ENCODE measurements at places on chromosomes 16 and 17. TPM values are rescaled to one million over a fixed set of nuclear protein-coding genes. Genes with fewer than 3 reads are reported as not detected.
A peak's percentile ranks its signal among the peaks of the same experiment; 100 is the strongest.

DNA sequence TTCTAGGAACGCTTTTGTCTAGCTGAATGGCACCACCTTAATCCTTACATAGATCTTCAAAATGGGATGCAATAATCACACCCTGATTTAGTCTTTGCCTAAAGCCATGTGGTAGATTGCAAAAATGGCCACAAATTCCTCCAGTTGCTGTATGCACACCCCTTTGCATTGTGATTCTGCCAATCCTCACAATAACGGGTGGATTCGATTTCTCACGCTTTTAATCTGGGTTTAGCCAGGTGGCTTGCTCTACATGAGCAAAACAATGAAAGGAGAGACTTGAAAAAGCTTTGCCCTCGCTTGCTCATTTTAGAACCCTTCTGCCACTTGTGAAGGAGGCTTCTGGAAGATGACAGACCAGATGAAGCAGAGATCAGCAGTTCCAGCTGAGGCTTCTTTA is 50.3 kb upstream of the B4GALNT2 start:
- peaks cover 58% of the 10 kb centered on the region for H3K27me3 ChIP-seq
- H3K4me3 ChIP-seq: no peak overlapping the region
- no peaks in the 10 kb centered on the region for H3K36me3 ChIP-seq
- no peak for DNase-seq
- no peak overlapping the region for H3K27ac ChIP-seq
- H3K4me1 ChIP-seq: no peaks in the 10 kb centered on the region

GRCh38 chr16:11170201-11170600 is 85.8 kb downstream of the SOCS1 start:
- peaks cover 4% of the 10 kb centered on the region for H3K4me1 ChIP-seq
- H3K27me3 ChIP-seq: no peaks in the 10 kb centered on the region
- H3K27ac ChIP-seq: no peak overlapping the region
- DNase-seq: no peak

DNA sequence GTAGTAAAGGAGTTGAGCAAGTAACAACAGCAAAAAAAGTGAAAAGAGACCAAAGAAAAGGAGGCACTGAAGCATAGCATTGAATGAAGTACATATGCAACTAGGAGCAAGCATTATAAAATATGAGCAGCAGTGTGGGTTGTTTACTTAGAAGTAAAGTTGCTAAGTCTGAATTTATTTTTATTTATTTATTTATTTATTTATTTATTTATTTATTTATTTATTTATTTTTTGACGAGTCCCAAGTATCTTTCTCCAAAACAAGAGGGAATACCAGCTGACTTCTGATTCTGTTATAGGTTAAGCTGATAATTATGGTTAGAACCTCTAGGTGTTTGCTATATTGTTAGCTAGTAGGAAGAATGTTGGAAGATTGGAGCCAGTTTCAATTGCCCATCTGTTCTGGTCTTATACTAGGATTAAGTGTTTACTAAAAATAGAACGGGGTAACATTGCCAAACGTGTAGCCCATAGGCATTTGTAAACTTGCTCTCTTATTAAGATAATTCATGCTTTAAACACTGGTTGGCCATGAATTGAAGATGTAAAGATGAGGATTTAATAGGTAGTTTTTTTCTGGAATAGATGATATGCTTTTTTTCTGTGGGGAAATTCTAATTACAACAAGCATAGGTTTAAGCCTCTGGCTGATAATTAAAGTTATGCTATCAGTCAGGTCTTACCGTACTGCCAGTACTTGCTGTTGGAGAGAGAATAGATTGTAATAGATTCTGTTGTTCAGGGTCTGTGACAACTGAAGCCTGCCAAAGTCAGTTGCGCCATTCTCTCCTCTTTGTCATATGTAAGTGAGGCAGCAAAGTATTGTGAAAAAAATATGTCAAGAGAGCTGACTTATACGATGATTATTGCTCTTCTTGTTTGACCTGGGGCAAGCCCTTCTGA is 66.7 kb downstream of the PPM1E start:
- DNase-seq: no peak
- no peak overlapping the region for H3K4me3 ChIP-seq
- no peak overlapping the region for H3K27ac ChIP-seq
- H3K27me3 ChIP-seq: no peaks in the 10 kb centered on the region
- H3K36me3 ChIP-seq: no peaks in the 10 kb centered on the region

- H3K4me3 ChIP-seq: no peak overlapping the region
- no peaks in the 10 kb centered on the region for H3K4me1 ChIP-seq
- no peak overlapping the region for H3K27ac ChIP-seq
These were observed 2.7 kb upstream of the GJC1 start for GRCh38 chr17:44832805-44833204.

DNA sequence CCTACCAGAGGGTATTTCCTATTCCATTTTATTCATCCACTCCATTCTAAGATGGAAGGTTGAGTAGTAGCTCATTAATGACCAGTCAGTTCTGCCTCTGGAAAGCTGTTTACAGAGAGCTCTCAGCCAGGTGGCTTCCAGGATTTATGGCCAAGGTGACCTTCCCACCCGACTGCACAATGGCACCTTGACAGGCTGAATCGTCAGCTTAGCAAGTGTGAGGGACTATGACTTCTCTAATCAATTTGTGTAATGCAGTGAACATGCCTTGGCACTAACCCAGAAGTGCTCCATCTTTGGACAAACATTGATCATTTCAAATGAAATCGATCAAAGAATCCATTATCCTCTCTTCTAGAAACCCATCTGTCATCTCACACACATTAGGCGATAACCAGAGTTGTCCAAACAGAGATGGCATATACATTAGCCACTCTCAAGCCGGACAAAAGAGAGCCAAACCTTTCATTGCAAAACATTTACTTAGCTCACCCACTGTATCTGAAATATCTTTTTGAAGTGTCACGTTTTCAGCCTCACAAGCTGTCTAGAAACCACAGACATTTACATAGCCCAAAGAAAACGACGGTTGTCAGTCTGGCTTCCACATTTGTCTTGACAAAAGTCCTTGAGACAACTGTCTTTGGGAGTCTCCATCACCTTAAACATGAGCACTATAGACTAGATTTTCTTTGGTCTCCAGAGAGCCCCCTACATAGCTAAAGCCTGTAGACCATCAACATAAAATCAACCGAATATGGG is 35.6 kb downstream of the CLEC3A start:
- H3K27ac ChIP-seq: no peak overlapping the region
- H3K36me3 ChIP-seq: no peaks in the 10 kb centered on the region
- no peak overlapping the region for H3K4me3 ChIP-seq
- H3K27me3 ChIP-seq: no peaks in the 10 kb centered on the region
- H3K4me1 ChIP-seq: no peaks in the 10 kb centered on the region

- no peak for DNase-seq
- H3K4me1 ChIP-seq: peaks cover 12% of the 10 kb centered on the region
- no peak overlapping the region for H3K4me3 ChIP-seq
- no peaks in the 10 kb centered on the region for H3K36me3 ChIP-seq
These were observed 24.9 kb downstream of the LRRC75A start for GRCh38 chr17:16467044-16467443.

DNA sequence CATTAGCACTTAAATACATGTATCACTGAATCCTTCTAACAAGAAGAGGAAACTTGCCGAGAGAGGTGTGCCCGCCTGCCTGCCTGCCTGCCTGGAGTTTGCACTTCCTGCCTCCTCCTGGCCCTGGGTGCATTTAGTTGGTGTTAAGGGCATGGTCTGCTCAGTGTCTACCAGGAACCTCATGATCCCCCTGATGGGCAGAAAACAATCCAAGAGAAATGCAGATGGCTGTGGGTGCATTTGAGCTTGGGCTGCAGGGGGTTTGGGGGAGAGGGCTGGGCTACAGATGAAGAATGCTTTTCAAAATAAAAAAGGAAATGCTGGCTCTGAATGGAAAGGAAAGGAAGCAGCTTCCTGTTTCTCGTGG is 10.1 kb downstream of the KSR1 start:
- no peak for DNase-seq
- H3K4me3 ChIP-seq: no peak overlapping the region
- no peaks in the 10 kb centered on the region for H3K4me1 ChIP-seq
- no peaks in the 10 kb centered on the region for H3K27me3 ChIP-seq

GRCh38 chr16:15440852-15441251 is 6.5 kb downstream of the BMERB1 start:
- no peak for DNase-seq
- no peak overlapping the region for H3K4me3 ChIP-seq
- peak overlapping the region; percentile 52 for H3K27ac ChIP-seq
- peaks cover 19% of the 10 kb centered on the region for H3K4me1 ChIP-seq
- no peaks in the 10 kb centered on the region for H3K27me3 ChIP-seq
- H3K36me3 ChIP-seq: no peaks in the 10 kb centered on the region

The MYL11 gene
- total RNA-seq: 3,135 TPM

- H3K27me3 ChIP-seq: no peaks in the 10 kb centered on the region
- no peaks in the 10 kb centered on the region for H3K36me3 ChIP-seq
- H3K27ac ChIP-seq: no peak overlapping the region
- no peaks in the 10 kb centered on the region for H3K4me1 ChIP-seq
- no peak for DNase-seq
These were observed 30.3 kb downstream of the ASPA start for GRCh38 chr17:3506054-3506453.

DNA sequence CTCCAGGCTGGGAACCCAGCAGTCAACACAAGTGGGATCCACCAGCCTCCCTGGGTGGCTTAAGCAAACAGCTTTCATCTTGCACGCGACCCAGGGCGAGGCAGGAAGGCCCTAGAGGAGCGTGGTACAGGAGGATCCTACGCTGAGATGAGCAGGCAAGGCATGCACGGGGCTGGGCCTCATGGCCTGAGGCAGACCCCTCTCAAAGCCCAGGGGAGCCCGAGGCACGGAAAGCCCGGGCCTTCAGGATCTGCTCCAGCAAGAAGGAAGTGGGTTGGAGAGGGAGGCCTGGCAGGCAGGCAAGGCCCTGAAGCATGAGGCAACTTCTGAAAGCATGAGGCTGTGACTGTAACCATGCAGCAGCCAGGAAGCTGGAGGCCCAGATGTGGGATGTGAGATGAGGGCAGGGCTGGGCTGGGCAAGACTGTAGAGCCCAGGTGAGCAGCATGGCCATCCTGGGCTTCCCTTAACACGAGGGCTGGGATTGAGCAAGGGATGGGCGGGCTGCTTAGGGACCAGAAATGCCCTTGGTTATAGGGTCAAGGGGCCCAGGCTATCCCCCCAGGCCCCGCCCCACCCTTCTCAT is 338.7 kb downstream of the C16orf95 start:
- H3K4me1 ChIP-seq: no peaks in the 10 kb centered on the region
- H3K4me3 ChIP-seq: no peak overlapping the region
- DNase-seq: no peak
- H3K27ac ChIP-seq: no peak overlapping the region

The P2RX1 gene
- 0.94 TPM for total RNA-seq

- no peaks in the 10 kb centered on the region for H3K27me3 ChIP-seq
- DNase-seq: no peak
- H3K27ac ChIP-seq: no peak overlapping the region
- H3K36me3 ChIP-seq: no peaks in the 10 kb centered on the region
- H3K4me3 ChIP-seq: no peak overlapping the region
- H3K4me1 ChIP-seq: no peaks in the 10 kb centered on the region
These were observed 173.2 kb upstream of the MYOCD start for GRCh38 chr17:12492450-12492849.

DNA sequence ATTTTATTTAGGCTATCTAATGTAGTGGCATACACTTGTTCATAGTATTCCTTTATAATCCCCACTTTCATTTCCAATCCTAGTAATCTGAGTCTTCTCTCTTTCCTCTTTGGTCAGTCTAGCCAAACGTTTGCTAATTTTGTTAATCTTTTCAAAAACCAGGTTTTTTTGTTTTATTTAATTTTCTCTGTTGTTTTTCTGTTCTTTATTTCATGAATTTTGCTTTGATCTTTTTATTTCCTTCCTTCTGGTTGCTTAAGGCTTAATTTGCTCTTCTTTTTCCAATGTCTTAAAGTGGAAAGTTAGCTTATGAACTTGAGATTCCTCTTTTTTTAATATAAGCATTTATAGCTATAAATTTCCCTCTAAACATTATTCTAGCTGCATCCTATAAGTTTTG is 68.9 kb downstream of the NACA2 start:
- DNase-seq: no peak
- H3K27ac ChIP-seq: no peak overlapping the region
- H3K4me3 ChIP-seq: no peak overlapping the region
- no peaks in the 10 kb centered on the region for H3K36me3 ChIP-seq

GRCh38 chr17:40542558-40543411 is 22.5 kb downstream of the CCR7 start:
- peak overlapping the region; percentile 78 for H3K27ac ChIP-seq
- no peak overlapping the region for H3K4me3 ChIP-seq
- H3K27me3 ChIP-seq: no peaks in the 10 kb centered on the region
- DNase-seq: peak; percentile 88
- H3K36me3 ChIP-seq: no peaks in the 10 kb centered on the region

GRCh38 chr17:72116661-72117521 is 3.9 kb upstream of the SOX9 start:
- H3K4me1 ChIP-seq: peaks cover 5% of the 10 kb centered on the region
- no peak overlapping the region for H3K27ac ChIP-seq
- H3K36me3 ChIP-seq: no peaks in the 10 kb centered on the region
- no peak for DNase-seq
- H3K4me3 ChIP-seq: peak overlapping the region; percentile 56

- peaks cover 10% of the 10 kb centered on the region for H3K4me1 ChIP-seq
- no peak overlapping the region for H3K4me3 ChIP-seq
- H3K27ac ChIP-seq: no peak overlapping the region
- no peaks in the 10 kb centered on the region for H3K27me3 ChIP-seq
- H3K36me3 ChIP-seq: no peaks in the 10 kb centered on the region
These were observed 30.6 kb downstream of the LYRM1 start for GRCh38 chr16:20931066-20931600.

GRCh38 chr17:66465701-66466100 is 163.3 kb downstream of the PRKCA start:
- DNase-seq: no peak
- peaks cover 13% of the 10 kb centered on the region for H3K4me1 ChIP-seq
- no peaks in the 10 kb centered on the region for H3K27me3 ChIP-seq
- H3K4me3 ChIP-seq: no peak overlapping the region
- no peak overlapping the region for H3K27ac ChIP-seq

The KRTAP4-5 gene
- not detected for total RNA-seq

DNA sequence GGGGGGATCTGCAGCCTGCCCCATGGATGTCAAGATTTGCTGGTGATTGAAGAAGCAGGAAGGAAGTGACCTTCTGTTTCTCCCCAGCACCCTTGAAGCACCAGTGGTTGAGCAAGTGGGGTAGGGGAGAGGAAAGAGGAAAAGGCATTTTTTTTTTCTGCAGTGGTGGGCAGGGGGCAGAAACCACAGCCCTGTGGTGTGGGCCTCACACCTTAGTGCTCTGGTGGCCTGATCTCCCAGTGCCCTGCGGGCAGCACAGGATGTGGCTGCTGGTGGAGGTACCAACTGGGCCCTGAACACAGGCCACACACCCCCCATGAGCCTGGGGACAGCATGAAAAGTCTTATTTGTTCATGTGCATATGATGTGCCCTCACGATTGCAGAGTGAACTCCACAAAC is 7.1 kb downstream of the ITGAD start:
- no peaks in the 10 kb centered on the region for H3K36me3 ChIP-seq
- H3K4me1 ChIP-seq: no peaks in the 10 kb centered on the region
- H3K27me3 ChIP-seq: no peaks in the 10 kb centered on the region
- H3K27ac ChIP-seq: no peak overlapping the region
- H3K4me3 ChIP-seq: no peak overlapping the region
- no peak for DNase-seq

- H3K27me3 ChIP-seq: peaks cover 22% of the 10 kb centered on the region
- no peak overlapping the region for H3K4me3 ChIP-seq
- no peak overlapping the region for H3K27ac ChIP-seq
- H3K36me3 ChIP-seq: no peaks in the 10 kb centered on the region
- H3K4me1 ChIP-seq: no peaks in the 10 kb centered on the region
- no peak for DNase-seq
These were observed 35.8 kb upstream of the LHX1 start for GRCh38 chr17:36901506-36901905.

All from psoas muscle (tissue), 8 donors.